ENCODE measurements at places on chromosomes 3 and 15.

DNA sequence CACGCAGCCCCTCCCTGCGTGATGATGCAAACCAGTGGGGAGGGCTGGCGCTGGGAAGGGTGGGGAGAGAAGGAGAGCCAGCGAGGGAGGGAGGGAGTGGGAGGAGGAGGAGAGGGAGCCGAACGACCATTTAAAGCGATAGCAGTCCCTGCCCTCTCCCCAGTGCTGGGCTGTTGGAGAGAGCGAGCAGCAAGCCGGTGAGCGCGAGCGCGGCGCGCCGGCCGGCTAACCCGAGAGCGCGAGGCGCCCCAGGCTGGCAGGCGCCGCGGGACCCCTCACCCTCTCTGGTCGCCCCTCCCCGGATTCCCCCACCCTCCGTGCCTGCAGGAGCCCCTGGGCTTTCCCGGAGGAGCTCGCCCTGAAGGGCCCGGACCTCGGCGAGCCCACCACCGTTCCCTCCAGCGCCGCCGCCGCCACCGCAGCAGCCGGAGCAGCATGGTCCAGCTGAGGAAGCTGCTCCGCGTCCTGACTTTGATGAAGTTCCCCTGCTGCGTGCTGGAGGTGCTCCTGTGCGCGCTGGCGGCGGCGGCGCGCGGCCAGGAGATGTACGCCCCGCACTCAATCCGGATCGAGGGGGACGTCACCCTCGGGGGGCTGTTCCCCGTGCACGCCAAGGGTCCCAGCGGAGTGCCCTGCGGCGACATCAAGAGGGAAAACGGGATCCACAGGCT, at the start of gene GRM7:
GRM7 (plus strand) TSS at position 162 of the 671 bp plus-strand sequence.
- DNase-seq, result no peak

DNA sequence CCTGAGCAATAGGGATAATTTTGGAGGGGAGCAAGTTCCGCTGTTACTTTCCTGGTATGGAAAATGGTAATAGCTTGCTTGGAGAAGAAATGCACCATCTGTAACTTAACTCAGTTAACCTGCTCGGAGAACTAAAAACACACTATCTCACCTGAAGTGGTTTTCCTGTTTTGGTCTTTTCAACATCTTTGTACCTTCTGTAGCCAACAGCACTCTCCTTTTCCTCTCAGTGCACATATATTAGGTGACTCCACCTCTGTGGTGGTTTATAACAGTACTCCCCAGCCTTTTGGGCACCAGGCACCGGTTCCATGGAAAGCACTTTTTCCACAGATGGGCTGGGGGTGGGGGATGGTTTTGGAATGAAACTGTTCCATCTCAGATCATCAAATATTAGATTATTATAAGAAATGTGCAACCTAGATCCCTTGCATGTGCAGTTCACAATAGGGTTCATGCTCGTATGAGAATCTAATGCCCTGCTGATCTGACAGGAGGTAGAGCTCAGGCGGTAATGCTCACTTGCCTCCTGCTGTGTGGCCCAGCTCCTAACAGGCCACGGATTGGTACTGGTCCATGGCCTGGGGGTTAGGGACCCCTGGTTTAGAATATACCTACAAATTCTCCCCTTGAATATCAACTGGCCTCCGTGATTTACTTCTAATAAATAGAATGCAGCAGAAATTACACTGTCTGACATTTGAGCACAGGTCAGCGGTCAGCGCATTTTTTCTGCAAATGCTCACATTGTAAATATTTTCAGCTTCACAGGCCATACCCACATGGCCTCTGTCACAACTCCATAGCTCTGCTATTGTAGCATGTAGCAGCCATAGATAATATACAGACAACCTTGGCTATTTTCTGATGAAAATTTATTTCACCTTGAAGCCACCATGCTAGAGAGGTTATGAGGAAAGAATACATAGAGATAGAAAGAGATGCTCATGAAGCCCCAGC, 83.8 kb upstream of the SUCLG2 start:
- no peak for DNase-seq

DNA sequence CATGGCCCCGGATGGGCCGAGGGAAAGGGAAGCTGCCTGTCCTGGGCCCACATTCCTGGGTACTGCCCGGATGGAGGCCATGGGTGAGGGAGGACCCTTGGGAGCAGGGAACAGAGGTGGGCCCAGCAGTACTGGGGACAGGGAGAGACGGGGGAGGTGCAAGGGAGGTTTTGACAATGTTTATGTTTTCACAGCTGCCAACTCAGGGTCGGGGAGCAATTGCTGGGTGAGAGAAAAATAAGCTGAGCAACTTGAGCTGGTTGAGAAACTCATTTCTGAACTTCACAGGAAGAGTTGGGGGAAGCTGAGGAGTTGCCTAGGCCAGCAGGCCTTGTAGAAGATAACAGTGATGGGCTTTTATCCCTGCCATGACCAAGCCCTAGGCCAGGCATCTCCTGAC, 11.1 kb upstream of the TSPAN3 start:
- DNase-seq, result no peak

- no peak for DNase-seq
These were observed 91.3 kb upstream of the SLC25A36 start for GRCh38 chr3:140850210-140850955.

DNA sequence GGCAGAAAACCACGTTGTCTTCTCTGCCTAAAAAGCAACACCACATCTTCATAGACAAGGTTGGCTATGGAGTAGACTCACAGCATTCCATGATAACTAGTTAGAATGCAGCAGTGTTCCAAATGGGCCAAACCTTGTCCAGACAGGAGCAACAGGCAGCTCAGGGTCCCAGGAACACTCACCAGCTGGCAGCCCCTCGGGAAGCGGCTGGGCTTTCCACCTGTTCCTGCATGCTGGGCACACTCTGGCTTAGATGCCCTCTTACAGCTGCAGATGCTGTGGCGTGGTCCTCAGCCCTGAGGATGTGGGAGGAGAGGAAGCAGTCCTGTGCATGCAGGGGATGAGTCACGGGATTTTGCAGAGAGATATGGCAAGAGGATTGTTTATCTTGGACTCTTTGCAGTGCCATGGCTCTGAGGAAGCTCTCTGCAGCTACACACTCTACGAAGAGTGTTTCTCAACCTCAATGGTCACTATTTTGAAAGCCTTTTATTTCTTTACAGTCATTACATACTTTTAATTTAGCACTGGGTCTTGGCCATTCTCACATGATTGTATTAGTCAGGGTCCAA, 11.3 kb downstream of the NRROS start:
- DNase-seq, result no peak

- no peak for DNase-seq
These were observed 76.7 kb upstream of the P3H2 start for GRCh38 chr3:190197346-190197763.
